ENCODE measurements at places on chromosomes 5 and 9. TPM values are rescaled to one million over a fixed set of nuclear protein-coding genes. Genes with fewer than 3 reads are reported as not detected.

OR5C1 gene
- not detected for total RNA-seq

SLC27A6 gene
- total RNA-seq: 1.2 TPM

PAEP gene
- total RNA-seq: 0.21 TPM

HRCT1 gene
- total RNA-seq: 0.58 TPM

SPARC gene
- 139 TPM for total RNA-seq

PCDHGA10 gene
- total RNA-seq: 6.0 TPM

PGGT1B gene
- total RNA-seq: 7.2 TPM

PCDHB6 gene
- 0.67 TPM for total RNA-seq

KIF20A gene
- total RNA-seq: 4.4 TPM

FAM114A2 gene
- 29.6 TPM for total RNA-seq

PCDHGA11 gene
- total RNA-seq: 7.4 TPM

PCDHB14 gene
- total RNA-seq: 1.5 TPM

CRB2 gene
- 1.6 TPM for total RNA-seq

SNCAIP gene
- 3.0 TPM for total RNA-seq

COL23A1 gene
- total RNA-seq: 0.21 TPM

TSSK1B gene
- total RNA-seq: not detected

RANBP3L gene
- total RNA-seq: not detected

UAP1L1 gene
- total RNA-seq: 9.7 TPM

SOX30 gene
- not detected for total RNA-seq

C7 gene
- total RNA-seq: 0.13 TPM

TAF11L8 gene
- not detected for total RNA-seq

CAMK4 gene
- total RNA-seq: 0.75 TPM

FBXW2 gene
- 25.3 TPM for total RNA-seq

ROPN1L gene
- total RNA-seq: 0.21 TPM

SLC36A1 gene
- total RNA-seq: 9.1 TPM

IFNA2 gene
- total RNA-seq: not detected

Data from kidney epithelial cell (primary cell).